Vagina (tissue), 2 donors: ENCODE measurements at places on chromosomes 6 and 20. TPM values are rescaled to one million over a fixed set of nuclear protein-coding genes. Genes with fewer than 3 reads are reported as not detected.
A peak's percentile ranks its signal among the peaks of the same experiment; 100 is the strongest.

DNA sequence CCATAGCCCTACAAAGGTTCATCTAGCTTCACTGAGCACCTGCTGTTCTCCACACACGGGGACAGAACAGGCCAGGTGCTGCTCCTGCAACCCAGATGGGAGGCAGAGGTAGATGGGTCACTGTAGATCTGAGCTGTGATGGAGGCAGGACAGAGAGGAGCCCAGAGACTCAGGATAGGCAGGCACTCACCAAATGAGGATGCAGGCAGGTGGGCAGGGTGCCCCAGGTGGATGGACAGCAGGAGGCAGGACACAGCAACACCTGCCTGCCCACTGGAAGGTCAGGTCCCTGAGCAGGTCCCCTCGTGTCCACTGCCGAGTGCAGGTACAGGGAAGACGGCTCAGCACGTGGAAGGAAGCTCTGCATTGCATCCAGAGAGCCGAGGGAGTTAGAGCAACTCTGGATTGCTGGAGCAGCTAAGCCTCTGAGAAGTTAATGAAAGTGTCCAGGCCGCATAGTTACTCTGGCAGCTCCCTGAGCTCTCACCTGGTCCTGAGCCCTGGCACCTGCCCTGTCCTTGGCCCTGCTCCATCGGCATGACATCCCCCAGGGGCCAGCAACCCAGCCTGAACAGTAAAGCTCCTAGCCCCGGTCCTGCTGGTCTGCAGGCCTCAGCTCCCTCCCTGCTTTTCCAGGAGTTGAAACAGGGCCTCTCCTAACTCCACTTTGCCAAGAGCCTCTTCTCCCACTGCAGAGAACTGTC is 4.9 kb upstream of the YTHDF1 start:
- no peak for DNase-seq

DNA sequence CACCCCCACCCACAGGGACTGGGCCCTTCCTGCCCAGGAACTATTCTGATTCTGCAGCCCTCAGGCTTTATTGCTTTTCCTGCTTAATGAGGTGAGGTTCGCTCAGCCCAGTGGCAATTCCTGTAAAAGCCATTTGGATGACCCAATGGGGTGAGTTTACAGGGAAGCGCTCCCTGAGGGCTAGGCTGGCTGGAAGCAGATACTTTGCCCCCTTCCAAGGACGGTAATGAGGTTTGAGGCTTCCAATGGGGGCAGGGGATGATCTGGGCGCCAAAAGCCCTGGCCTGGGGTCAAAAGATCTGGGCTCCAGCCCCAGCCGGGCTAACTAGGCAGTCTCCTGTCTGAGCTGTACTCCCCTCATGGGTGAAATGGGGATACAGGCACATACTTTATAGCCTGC is 41.8 kb downstream of the RIPOR3 start:
- no peak for DNase-seq

- DNase-seq, result no peak
These were observed 253.4 kb downstream of the PHACTR1 start for GRCh38 chr6:12969966-12970365.

DNA sequence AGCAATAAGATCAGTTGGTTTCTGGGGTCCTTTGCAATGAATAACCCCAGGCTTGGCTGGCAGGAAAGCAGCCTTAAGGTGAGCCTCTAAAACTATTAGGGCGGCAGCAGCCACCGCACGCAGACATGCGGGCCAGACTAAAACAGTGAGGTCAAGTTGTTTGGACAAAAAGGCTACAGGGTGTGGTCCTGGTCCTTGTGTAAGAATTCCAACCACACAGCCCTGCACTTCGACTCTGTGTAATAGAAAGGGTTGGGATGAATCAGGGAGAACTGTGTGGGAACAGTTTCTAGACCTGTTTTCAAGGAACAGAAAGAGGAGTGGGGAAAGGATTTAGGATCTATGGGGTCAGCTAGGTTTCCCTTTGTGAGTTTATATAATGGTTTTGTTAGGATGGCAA is 237.6 kb downstream of the SMOC2 start:
- DNase-seq, result peak; percentile 20

- no peak for DNase-seq
These were observed 37.4 kb downstream of the GNAS start for GRCh38 chr20:58889798-58890517.

GRCh38 chr6:36079601-36080000 is 50.7 kb upstream of the MAPK13 start:
- DNase-seq, result no peak

- DNase-seq, result no peak
These were observed 14.3 kb downstream of the AARS2 start for GRCh38 chr6:44298864-44299263.

DNA sequence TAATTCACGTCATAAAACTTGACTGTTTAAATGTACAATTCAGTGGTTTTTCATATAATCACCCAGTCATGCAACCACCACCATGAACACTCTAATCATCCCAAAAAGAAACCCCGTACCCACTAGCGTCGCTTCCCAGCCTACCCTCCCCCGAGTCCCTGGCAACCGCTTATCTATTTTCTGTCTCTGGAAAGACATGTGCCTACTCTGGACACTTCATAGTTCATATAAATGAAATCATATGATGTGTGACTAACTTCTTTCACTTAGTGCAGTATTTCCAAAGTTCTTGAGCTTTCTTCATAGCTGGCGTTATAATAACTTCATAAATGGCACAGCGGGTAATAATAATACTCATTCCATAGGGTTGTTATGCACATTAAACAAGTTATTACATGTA is 215.2 kb downstream of the MYLK4 start:
- DNase-seq, result no peak

- no peak for DNase-seq
These were observed 5.3 kb upstream of the SCUBE3 start for GRCh38 chr6:35208419-35208818.

- no peak for DNase-seq
These were observed 40.4 kb upstream of the HMGA1 start for GRCh38 chr6:34196116-34196832.

OR10C1 gene
- not detected for total RNA-seq

PDE10A gene
- 15.0 TPM for total RNA-seq

LCA5 gene
- 6.4 TPM for total RNA-seq

LGSN gene
- total RNA-seq, result not detected

HLA-DQB2 gene
- total RNA-seq, result 4.7 TPM

SEL1L2 gene
- total RNA-seq, result not detected

MAS1L gene
- total RNA-seq, result not detected
